Suprapubic skin (tissue), 4 donors: ENCODE measurements at places on chromosomes 5 and 9. TPM values are rescaled to one million over a fixed set of nuclear protein-coding genes. Genes with fewer than 3 reads are reported as not detected.

DNA sequence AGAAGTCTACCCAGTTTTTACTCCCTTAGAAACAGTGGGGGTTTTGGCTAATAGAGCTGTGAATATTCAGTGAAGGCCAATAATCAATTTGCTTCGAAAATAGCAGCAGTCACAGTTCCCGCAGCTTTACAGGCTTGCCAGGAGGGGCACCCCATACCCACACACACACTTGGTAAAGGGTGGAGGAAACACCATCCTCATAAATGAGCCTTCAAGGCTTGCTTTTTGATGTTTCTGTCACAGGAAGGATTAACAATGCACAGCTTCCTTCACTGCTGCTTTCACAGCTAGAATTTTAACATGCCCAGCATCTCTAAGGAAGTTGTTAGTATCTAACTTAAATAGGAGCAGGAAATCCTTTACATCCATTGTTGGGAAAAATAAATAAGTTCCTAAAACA is 1247.5 kb upstream of the C9orf72 start:
- no peak for DNase-seq

GRCh38 chr5:129112295-129112694 is 17.7 kb downstream of the ISOC1 start:
- no peak for DNase-seq

DNA sequence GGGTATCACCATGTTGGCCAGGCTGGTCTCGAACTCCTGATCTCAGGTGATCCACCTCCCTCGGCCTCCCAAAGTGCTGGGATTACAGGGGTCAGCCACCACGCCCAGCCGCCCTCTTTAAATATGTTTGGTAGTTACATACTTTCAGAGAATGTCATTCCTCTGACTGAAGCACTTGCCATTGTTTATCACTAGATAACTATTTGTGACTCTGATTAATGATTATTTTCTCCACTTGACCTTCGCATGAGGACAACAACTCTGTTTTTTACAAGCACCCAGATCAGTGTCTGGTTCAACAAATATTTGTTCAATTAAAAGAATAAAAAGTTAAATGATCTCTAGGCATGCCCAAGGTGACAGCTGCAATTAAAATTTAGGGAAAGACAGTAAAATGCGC is 56.2 kb downstream of the CLINT1 start:
- DNase-seq: no peak

LHX3 gene
- not detected for total RNA-seq

DNA sequence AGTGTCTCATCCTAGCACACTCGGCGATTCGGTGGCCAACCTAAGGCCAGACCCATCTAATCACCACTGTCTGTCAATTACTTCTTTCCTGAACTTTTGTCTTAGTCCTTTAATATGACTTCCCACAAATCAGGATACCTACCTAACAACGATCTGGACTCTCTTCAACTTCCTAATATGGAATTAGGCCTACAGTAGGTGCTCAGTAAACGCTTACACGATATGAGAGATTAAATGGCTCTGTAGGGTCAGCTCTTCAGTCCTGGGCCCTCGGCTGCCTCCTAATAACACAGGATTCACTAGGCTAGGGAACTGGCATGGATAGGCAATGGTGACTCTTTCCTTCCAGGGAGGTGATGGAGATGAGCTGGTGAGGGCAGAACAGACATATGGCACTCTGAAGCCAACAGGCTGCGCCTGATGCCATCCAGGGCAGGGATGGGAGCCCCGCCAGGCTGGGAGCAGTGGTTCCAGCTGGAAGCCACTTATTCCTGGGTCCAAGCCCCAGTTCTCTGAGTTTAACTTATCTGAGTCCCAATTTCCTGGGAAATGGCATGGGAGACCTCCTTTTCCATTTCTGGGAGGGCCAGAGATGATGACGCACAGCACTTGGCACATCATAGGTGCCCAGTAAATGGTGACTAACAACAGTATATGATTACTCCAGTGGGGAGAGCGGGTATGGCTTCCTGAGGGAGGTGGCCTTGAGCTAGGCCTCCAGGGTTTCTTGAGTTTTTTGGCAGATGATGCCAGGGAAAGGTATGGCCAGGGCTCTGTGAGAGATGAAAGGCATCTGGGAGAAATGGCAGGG is 7.3 kb downstream of the PDGFRB start:
- no peak for DNase-seq

- no peak for DNase-seq
Observed at GRCh38 chr9:8262625-8263622, 463.3 kb upstream of the DMAC1 start.

GRCh38 chr5:40669606-40670390 is 9.9 kb upstream of the PTGER4 start:
- no peak for DNase-seq

SPINK6 gene
- total RNA-seq: not detected

GPR151 gene
- not detected for total RNA-seq

- DNase-seq: no peak
Observed at GRCh38 chr9:31347082-31347617, 1037.3 kb upstream of the ACO1 start.

HRCT1 gene
- total RNA-seq: 2.9 TPM

GRCh38 chr5:98175474-98175873 is 598.0 kb upstream of the RGMB start:
- no peak for DNase-seq

DNA sequence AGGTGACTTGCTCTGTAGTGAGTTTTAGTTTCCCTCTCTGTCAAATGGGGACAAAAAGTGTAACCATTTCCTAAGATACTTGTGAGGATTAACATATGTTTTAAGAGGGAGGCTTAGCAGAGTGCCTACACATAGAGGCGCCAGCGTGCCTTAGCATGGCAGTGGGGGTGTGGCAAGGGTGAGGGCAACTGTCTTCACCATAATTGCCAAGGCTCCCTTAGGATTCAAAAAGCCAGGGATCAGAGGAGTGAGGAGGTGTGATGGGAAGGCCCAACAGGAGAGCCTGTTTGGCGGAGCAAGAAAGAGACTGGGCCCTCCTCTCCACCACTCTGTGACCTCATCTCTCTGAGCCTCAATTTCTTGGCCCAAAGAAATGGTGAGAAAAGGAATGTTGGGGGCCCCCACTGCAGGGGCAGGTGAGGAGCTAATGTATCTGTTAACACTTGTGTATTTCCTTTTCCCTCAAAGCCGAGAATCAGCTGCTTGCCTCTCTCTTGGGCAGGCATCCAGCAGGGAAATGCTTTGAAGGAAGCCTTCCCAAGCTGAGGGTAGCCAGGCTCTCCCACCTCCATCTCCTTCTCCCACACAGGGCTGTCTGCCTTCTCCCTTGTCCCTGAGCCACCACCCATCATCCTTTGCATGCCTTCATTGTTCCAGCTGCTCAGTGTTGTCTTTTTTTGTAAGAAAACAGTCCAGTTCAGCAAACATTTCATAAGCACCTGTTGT is 76.0 kb downstream of the DAB2IP start:
- DNase-seq: no peak

GRCh38 chr5:133667217-133667616 is 54.9 kb upstream of the FSTL4 start:
- DNase-seq: no peak

PPWD1 gene
- total RNA-seq: 27.0 TPM

GRCh38 chr9:119101048-119101447 is 268.2 kb downstream of the BRINP1 start:
- no peak for DNase-seq

BTNL3 gene
- not detected for total RNA-seq

MELK gene
- 1.8 TPM for total RNA-seq

DNA sequence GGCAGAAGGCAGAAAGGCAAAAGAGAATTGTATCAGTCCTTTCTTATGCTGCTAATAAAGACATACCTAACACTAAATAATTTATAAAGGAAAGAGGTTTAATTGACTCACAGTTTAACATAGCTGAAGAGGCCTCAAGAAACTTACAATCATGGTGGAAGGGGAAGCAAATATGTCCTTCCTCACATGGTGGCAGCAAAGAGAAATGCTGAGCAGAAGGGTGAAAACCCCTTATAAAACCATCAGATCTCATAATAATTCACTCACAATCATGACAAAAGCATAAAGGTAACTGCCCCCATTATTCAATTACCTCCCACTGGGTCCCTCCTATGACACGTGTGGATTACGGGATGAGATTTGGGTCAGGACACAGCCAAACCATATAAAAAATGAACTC is 312.5 kb upstream of the PTGER4 start:
- DNase-seq: no peak

DNA sequence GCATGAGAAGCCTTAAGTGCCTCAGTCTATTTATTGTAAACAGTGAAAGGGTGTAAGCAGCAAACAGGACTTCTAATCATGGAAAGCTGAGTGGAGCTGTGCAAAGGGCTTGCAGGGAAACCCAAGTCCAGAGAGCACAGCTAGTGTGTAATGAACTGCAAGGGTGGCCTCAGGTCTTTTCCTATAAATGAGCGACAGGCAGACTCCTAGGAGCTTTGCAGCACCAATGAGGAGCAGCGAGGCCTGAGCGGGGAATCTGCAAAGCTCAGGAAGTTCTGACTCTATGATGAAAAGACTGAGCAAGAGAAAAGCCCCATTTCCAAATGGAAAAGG is 250.1 kb upstream of the MAP3K1 start:
- no peak for DNase-seq

CDX1 gene
- total RNA-seq: 0.76 TPM

GRCh38 chr5:67166460-67167285 is 29.9 kb downstream of the CD180 start:
- DNase-seq: peak; percentile 88

DNA sequence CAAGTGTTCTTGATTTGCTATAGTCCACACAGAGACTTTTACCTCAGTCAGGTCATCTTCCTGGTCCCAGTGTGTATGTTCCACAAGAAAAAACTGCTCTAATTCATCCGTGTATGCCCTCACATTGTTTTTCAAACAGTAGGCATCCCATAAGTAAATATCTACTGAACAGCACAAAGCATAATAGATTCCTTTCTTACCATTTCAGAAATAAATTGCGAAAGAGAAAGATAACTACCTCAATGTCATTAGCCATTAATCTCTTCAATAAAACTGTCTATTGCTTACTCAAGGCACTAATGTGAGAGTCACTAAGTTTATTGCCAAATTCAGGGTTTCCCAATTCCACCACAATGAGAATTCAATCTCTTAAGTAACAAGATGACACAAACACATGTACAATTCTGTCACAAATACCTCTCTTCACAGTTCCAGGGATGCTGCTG is 9.6 kb downstream of the FBXW2 start:
- no peak for DNase-seq

DNA sequence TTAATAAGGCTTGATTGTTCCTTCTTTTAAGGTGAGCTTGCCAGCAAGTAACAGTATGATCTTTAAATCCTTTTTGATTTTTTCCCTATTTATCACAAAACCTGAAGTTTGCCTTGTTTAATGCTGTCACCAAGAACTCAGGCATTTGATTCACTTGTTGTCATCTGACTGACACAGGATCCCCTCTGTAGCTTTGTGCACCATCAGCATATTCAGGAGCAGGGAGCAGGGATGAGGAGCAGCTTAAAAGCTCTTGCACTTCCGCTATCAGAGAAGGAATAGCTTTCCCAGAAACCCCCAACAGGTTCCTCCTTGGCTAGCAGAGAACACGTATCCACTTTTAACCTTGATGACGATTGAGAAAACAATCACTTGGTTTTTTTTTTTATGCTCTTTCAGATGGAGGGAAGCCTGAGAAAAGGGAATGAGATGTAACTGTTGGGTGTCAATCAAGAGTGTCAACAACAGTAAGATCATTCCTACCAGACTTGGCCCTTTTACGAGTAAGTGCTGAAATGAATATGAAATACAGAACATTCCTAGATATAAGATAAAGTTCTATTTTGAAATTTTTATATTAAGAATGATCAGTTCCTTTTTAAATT is 433.1 kb upstream of the CDH18 start:
- DNase-seq: no peak

- DNase-seq: no peak
Observed at GRCh38 chr9:96185518-96186156, 116.3 kb downstream of the HSD17B3 start.

- no peak for DNase-seq
Observed at GRCh38 chr9:97706246-97706645, 9.1 kb upstream of the XPA start.

DNA sequence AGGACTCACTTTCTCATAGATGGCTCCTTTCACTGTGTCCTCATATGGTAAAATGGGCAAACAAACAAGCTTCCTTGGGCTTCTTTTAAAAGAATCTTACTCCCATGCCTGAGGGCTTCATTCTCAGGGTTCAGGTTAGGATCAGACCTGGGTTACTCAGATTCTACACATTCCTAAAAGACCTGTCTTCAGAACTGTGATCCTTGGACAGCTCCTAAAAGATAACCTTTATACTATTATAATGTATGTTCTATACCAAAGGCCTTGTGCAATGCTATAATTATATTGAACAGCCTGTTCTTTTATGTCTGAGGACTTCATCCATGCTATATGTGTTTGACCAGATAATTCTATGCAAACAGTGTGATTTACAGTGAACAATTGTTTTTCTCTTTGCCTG is 264.4 kb upstream of the CDH10 start:
- DNase-seq: no peak

GRCh38 chr5:178460598-178460997 is 129.6 kb downstream of the COL23A1 start:
- DNase-seq: no peak

DNA sequence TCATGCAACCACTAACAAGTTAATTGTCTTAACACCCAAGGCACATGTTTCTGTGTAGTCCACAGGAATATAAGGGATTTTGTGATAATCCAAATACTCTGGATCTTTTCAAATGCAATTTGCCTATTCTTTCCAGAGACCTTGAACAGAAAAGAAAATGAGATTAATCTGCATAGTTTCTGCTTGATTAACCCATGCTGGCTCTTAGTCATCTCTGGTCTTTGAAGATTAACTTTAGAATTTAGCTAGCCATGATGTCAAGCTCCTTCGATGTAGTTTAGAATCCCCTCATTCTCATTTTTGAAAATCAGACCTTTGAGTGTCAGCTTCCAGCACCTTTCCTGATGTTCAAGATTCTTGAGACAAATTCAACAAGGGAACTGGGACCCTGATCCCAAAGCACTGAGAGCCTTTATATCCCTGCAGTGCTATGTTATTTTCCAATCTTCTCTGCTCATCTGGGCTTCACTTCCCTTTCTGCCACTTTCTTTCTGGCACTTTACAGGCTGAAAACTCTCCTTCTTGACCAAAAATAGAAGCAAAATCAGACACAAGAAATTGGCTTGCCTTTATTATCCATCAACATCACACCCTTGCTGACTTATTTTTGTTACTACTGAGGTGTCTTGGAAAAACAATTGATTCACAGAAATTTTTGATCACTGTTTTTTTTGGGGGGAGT is 155.5 kb downstream of the PALM2AKAP2 start:
- no peak for DNase-seq

DNA sequence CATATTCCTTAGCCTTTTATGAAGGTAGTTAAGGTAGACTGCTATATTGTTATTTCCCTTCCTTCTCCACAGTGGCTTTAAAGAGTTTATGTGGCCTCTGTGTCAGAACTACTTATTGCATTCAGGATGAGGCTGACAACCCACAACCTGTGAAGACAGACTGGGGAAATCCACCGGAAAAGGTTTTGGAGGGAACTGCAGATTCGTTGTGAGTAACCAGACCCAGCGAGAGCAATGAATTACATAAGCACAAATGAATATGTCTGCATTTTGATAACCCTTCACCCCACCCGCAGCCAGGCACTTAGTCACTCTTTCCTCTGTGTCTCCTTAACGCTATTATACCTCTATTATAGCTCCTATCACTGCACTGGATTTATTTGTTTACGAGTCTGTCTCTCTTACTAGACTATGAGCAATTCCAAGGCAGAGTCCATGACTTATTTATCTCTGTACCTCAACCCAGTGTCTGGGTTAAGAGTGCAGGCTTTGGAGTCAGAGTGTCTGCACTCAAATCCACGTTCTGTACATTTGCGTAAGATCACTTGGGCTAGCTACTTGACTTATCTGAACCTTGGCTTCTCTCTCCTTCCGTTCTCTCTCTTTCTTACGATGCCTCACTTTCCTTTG is 19.2 kb downstream of the KCTD16 start:
- DNase-seq: no peak
